ENCODE measurements at places on chromosomes 1 and 21.

GRCh38 chr1:192436441-192437078 lies 119.8 kb downstream of the RGS21 start:
- DNase-seq, result no peak

- no peak for DNase-seq
These were observed 3.8 kb downstream of the IRF2BP2 start for GRCh38 chr1:234605983-234606783.

- DNase-seq, result no peak
These were observed 520.5 kb downstream of the SMYD3 start for GRCh38 chr1:245986404-245987218.

DNA sequence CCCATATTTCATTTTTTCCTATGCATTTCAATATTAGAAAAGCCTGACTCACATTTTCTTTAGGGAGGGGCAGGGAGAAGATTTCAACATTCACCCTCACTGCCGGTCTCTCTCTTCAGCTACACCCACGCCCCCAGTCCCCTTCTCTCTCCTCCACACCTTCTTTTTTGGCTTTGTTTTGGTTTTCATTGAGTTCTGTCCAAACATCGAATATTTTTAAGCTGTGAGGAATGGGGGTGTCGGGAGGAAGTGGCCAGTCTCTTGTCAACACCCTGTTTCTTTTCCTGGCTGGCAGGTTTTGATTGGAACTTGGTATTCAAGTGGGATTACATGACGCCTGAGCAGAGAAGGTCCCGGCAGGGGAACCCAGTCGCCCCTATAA lies 177.3 kb downstream of the PGBD5 start:
- DNase-seq, result no peak

DNA sequence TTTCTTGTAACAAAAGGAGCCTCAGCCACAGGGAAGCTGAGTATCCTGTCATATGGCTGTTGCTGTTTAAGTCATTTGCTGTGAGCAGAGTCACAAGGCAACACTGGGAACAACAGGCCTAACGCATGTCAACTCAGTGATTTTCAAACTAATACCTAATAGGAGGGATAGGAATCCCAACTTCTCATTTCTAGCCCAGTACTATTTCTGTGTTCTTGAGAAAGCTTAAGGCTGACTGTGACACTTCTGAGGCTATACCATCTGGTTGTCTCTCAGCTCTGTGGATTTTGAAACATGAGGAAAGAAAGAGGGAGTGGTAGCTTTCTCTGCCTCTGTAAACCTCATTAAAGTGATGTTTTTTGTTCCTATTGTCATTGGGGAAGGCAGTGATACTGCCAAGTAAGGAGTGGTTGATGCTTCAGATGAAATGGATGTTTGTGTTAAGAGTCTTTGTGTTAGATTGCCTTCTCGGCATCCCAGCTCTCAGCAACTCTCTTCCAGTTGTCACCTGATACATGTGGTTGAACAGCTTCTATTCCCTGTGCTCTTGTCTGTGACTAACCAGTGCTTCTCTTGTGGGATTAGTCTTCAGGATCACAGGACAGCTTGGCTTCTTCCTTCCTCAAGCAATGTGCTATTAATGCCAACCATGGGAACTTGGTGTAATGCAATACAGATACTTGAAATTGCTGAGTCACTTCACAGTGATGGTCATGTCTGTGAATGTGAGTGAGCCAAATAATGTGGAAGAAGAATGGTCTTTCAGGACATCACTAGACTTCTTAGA lies 166.8 kb upstream of the IVNS1ABP start:
- no peak for DNase-seq

- DNase-seq, result no peak
These were observed 749 bp upstream of the GLUL start for GRCh38 chr1:182392050-182393028.

GRCh38 chr1:201427963-201428362 lies 6.4 kb upstream of the TNNI1 start:
- no peak for DNase-seq

GRCh38 chr1:60697204-60697994 lies 385.0 kb upstream of the NFIA start:
- DNase-seq, result no peak

- no peak for DNase-seq
These were observed 53.1 kb downstream of the SH3GLB1 start for GRCh38 chr1:86757272-86757984.

DNA sequence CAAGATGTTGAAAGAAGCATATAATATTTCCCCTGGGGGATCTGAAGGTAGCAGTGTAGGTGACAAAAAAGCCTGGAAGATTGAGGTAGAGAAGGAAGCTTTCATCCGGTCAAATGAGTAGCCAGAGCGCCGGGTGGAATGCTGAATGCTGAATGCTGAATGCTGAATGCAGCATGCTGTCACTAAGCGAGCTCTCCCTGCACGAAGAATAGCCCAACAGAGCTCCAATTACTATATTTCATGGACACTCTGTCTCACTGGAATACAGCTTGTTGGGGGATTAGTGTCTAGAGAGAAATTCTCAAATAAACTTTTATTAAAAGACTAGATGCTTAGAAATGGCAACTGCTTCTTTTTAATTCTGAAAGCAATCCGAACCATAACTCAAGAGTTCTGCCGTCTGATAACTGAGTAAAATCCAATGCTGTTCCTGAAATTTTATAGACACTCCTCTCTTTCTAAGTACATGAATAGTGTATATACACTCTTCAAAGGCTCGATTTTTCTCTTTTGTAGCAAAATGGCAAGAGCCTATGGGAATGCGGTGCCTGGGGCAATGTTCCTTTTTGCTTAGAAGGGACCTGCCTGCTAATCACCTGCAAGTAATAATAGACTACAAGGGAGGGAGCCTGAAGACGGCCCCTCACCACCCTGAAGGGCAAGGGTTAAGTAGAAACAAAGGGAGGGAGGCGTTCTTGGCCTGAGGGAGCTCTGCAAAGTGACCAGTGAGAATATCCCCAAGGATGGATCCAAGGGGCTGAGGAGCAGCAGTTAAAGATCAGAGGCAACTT lies 203.7 kb upstream of the ESRRG start:
- no peak for DNase-seq

DNA sequence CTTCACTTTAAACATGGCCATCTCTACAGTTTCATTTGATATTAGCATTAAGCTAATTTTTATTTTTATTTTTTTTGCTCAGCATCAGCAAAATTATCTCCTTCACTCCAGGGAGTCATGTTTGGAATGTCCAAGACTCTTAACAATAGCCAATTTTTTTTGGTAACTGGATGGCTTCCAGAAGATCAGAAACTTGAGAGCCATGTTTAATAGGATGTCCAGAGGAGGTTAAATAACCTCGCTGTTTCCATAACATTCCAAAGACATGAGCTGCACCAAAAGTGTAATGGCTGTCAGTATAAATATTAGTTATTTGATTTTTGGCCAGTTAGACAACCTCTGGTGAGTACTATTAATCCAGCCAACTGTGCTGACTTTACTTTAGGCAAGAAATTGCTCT lies 80.7 kb downstream of the DNTTIP2 start:
- DNase-seq, result no peak

DNA sequence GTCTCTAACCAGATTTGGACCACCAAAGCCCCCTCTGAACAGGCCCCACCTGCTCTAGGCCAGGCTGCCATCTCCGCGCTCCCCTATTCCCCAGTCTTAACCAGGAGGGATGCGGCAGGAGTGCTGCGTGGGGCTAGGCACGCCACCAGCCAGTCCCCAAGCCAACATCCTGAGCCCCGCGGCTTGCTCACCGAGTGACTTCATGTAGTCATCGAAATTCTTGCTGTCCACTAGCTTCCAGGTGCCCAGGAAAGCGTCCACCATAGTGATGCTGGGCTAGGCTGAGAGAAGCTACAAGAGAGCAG lies 173 bp downstream of the FABP3 start:
- DNase-seq, result no peak

DNA sequence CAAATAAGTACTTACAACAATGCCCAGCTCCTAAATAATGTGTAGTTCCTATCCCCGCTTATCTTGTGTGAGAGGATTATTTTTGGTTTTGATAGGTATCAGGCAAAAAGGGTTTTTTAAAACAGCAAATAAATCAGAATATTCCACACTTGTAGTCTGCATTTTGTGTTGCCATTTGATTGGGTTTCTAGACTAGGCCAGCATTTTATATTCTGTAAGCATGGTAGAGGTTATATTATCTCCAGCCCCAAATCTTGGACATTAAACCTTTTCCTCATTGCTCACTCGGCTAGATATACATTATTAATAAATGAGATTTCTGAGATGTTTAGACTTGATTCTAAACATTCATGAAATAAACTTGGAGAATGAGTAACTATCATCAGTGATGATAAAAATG lies 165.7 kb upstream of the C1orf21 start:
- DNase-seq, result no peak

GRCh38 chr1:159428536-159428935 lies 3.5 kb upstream of the OR10J4 start:
- DNase-seq, result no peak

DNA sequence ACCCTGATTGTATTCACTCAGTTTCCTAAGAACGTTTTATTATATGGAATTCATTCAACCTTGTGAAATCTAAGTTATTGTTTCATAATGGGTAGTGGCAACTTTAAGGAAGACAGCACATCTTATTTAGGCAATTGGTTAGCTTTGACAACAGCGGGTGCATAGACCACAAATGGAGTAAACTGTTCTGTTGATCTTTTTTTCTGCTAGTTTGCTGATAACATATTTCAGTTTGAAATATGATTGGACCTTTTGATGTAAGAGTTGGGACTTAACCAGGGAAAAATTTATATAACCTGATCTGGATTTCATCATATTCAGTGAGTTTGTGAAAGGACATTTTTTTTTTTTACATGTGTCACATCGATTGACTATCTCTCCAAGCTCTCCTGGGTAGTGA lies 151.7 kb downstream of the HLX start:
- DNase-seq, result no peak

- DNase-seq, result no peak
These were observed 23.7 kb downstream of the RRP1 start for GRCh38 chr21:43812957-43813655.

All from H1 (cell line).